Kidney epithelial cell (primary cell): ENCODE measurements at places on chromosomes 1 and 21. TPM values are rescaled to one million over a fixed set of nuclear protein-coding genes. Genes with fewer than 3 reads are reported as not detected.

Gene PROX1
- 0.88 and 0.96 TPM in 2 replicates for total RNA-seq

Gene ARHGAP30
- total RNA-seq = 0.07 and 0.42 TPM in 2 replicates

Gene CD1D
- total RNA-seq = 0.34 and 0.67 TPM in 2 replicates

Gene RYR2
- total RNA-seq = not detected in 2 replicates

Gene SPATA21
- total RNA-seq = not detected in 2 replicates

Gene LAPTM5
- 2.6 and 3.1 TPM in 2 replicates for total RNA-seq

Gene SH2D2A
- total RNA-seq = 2.3 and 4.9 TPM in 2 replicates

Gene TIE1
- 6.5 and 7.1 TPM in 2 replicates for total RNA-seq

Gene INKA2
- total RNA-seq = 1.2 and 3.0 TPM in 2 replicates

Gene YTHDF2
- 114 and 131 TPM in 2 replicates for total RNA-seq

Gene KRTAP10-11
- total RNA-seq = not detected in 2 replicates

Gene SLC45A3
- 8.5 and 9.3 TPM in 2 replicates for total RNA-seq

Gene SPRR4
- not detected in 2 replicates for total RNA-seq

Gene S100A14
- total RNA-seq = 4.2 and 4.4 TPM in 2 replicates
